Activated T-helper 9 cell treated with anti-CD3 and anti-CD28 coated beads, Interleukin-2, amount 50 U/mL, for 16 hours (primary cell): ENCODE measurements at places on chromosomes 11 and 22.

- peak; percentile 44 for DNase-seq
Observed at GRCh38 chr11:123580557-123581275, 73.7 kb downstream of the SCN3B start.

- peak; percentile 85 for DNase-seq
Observed at GRCh38 chr11:128630367-128631230, 43.2 kb upstream of the ETS1 start.

DNA sequence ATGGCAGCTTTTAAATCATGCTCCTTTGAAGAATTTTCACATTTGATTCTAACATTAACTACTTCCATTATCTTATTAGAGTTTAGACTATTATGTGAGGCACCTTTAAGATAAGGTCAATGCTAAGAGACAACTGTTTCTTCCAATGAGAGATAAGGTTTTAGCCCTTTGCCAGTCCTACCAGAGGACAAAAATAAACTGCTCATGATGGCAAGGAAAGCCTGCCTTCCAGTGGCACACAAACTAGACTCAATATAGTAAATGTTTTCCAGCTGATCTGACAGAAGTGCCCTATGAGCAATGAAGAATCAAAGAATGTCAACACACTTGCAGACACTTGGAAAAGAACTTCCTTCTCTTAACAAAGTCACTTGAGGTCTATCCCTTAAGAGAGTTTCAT lies 1152.4 kb upstream of the CCDC90B start:
- no peak for DNase-seq

DNA sequence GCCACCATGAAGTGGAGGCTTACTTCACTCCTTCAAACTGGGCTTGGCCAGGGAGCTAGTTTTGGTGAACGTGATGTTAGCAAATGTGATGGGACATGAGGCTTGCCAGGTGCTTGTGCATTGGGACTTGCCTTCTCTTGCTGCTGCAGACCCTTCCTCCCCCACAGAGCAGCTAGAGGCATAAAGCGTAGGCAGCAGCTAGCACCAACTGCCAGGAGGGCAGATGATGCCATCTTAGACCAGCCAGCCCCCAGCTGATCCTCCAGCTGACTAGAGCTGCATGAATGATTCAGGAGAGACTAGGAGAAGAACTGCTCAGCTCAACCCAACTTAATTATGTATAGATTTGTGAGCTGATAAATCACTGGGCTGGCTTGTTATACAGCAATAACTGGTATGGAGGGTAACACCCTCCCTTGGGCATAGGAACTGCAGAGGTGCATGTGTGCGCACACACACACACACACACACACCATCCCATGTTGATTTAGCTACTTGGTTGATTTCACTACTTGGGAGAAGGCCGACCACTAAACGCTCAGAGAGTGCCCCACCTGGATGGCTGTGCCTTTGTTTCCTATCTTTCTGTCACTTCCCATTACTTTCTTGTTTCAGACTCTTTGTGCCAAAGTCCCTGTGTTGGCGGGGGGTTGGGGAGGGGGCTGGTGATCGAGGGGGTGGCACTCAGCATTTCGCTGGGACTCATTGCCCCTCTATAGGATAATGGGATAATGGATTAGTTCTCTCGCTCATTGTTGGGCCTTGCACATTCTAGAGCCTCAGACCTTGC lies 202.8 kb downstream of the ADAMTS15 start:
- DNase-seq = no peak

GRCh38 chr11:19092850-19093249 lies 24.1 kb upstream of the ZDHHC13 start:
- DNase-seq = no peak

DNA sequence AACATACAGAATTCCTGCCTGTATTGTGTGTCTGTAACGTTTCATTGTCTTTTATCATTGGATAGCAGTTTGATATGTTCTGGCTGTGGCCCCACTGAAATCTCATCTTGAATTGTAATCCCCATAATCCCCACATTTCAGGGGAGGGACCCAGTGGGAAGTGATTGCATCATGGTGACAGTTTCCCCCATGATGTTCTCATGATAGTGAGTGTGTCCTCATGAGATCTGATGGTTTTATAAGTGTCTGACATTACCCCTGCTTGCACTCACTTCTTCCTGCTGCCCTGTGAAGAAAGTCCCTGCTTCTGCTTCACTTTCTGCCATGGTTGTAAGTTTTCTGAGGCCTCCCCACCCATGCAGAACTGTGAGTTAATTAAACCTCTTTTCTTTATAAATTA lies 19.6 kb upstream of the MTMR2 start:
- DNase-seq = no peak

DNA sequence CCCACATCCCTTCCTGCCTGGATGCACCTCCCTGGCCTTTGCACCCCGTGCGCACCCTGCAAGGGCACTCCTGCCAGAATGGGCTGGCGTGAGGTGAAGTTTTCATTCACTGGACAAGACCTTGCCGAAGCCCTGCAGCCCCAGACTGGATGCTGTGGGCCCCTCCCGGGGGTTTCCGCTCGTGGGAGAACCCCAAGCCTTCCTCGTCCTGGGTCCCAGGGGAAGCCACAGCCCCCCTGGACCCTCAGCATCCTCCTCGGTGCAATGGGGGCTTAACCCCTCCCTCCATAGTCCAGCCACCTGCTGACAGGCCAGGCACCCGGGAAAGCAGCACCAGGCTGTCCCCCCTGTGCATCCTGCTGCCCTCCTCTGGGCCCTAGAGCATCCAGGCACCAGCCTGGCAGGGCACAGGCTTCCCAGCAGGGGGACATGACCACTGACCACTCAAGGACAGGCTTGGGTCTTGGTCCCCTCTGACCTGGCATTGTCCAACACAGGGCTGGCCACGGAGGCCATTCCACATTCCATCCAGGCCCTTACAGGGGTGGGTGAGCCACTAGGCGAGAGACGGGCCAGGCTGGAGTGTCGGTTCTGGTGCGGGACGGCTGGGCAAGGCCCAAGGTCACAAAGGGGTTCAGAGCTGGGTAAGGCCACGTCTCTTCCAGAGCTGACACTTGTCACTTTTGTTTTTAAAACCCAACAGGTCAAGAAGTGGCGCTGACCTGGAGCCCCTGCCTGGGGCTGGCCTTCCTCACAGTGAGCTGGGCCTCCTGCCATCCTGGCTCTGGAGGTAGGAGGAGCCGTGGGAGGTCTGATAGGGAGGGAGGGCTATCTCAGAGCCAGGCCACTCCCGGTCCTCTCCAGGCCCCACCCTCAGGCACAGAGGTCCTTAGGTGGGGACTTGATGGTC lies 41.5 kb upstream of the PPARA start:
- DNase-seq = no peak

DNA sequence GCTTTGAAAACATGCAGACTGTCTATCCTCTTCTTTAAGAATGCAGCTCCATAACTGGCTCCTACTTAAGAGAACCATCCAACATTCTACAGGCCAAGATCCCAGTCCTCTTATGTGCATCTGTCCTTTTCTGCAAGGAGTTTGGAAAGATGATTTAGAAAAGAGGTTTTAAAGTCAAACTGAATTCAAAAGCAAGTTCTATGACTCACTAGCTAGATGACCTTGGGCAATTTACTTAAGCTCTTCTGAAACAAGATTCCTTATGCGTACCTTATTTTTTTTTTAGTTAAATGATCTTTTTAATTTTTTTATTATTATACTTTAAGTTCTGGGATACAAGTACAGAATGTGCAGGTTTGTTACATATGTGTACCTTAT lies 29.2 kb downstream of the GUCY1A2 start:
- DNase-seq = no peak

GRCh38 chr22:39266398-39267030 lies 21.7 kb upstream of the PDGFB start:
- no peak for DNase-seq

GRCh38 chr22:47396105-47396504 lies 633.7 kb downstream of the TBC1D22A start:
- DNase-seq = no peak

GRCh38 chr22:41447435-41448188 lies 1.0 kb upstream of the TOB2 start:
- peak; percentile 37 for DNase-seq

DNA sequence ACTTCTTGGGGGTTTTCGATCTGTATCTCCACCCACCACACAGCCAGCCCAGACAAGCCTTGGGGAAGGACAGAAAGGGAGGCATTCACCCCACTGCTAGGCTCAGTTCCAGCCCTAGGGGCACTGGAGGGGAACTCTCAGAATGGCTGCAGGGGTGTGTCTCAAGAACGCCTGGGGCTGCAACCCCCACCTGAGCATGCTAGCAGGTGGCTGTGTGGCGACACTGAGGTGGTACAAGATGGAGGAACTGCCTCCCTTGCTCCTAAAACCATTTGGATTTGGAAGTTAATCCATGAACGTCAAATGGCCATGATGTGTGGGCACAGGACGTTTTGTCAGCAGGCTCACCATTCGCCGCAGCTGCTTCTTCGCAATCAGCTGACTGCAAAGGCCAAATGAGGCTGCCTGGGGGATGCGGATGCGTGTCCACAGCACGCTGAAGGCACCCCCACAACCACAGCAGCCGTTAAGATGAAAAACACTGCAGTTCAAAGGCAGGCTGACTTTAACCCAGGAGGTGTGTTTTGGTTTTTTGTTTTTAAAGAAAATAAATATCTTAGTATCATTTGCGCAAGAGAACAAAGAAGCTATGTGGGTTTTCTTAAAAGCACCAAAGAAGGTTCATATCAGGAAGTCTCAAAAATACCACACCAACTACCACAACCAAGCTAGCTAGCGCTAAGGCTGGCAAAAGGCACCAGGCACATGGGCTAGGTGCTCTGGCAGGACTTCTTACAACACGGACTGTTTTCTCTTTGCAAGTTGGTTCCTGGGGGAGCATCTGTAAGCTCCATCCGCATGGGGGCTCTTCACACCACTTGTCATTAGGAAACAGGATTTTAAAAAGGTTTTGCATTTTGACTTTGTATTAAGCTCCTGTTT lies 22.2 kb upstream of the NAP1L4 start:
- no peak for DNase-seq

- DNase-seq = no peak
Observed at GRCh38 chr22:29469755-29470154, 10.3 kb upstream of the NEFH start.

- no peak for DNase-seq
Observed at GRCh38 chr11:27229511-27230191, 133.4 kb downstream of the CCDC34 start.

- no peak for DNase-seq
Observed at GRCh38 chr11:111367411-111368284, 11.4 kb downstream of the POU2AF1 start.

DNA sequence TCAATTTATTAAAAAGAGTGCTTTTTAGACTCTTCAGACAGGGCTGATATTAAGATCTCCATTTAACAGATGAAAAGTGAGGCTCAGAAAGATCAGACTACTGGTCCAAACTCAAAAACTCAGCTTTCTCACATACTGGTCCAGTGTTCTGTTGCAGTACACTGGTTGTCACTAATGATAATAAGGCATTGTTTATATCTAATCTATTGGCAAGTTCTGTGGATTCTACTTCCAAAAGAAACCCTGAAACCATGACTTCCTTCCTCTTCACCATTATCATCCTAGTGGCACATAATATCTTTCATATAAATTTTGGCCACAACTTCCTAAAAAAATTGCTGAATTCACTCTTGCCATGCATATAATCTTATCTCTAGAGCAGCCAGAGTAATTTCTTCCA lies 36.9 kb downstream of the F2 start:
- no peak for DNase-seq

DNA sequence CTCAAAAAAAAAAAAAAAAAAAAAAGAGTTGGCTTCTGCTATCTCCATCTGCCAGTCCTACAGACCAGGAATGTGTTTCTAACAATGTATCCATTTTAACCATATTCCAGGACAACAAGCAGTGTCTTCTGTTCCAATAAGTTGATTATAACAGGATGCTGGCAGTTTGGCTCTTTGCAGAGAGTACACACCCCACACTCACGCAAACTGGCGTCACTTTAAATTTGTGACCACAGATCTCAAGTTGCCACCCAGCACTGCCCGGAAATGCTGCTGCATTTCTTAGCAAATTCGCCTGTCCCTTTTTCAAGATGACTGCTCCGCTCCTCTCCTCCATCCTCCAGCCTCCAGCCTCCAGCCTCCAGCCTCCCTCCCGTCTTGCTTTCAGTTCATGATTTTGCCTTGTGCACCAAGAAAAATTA lies 44.3 kb downstream of the SCGB1A1 start:
- no peak for DNase-seq

DNA sequence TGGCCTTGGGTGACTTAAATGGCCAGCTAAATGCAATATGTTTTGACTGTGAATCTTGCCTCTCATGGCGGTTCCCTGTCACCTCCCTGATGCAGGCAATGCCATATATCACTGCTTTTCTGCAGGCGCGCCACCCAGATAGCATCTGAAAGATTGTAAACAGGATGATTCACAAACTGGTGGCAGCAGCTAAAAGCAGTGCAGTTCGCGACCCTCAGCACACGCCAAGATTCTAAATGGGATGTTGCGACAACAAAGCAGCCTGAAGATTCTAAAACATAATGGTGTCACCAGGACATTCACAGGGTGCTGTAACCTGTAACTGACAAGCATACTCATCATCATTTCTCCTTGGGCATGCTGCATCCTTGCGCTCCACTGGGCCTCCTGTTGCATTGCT lies 440.4 kb upstream of the CADM1 start:
- no peak for DNase-seq

GRCh38 chr11:118618991-118619375 lies 11.6 kb downstream of the PHLDB1 start:
- no peak for DNase-seq

DNA sequence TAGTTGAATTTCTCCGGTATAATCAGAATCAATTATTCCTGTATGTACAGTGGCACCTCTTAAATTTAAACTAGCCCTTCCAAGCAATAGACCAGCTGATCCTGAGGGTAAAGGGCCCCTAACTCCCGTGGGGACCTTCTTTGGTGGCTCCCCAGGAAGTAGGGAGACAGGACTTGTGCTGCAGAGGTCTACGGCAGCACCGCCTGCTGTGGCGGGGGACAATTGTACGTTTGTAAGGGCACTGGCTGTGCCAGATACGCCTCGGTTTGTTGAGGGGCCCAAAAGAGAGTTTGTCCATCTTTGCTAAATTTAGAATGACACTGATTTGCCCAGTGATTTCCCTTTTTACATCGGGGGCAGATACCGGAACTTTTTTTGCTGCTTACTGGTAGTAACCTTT lies 5.9 kb upstream of the DNAJB13 start:
- no peak for DNase-seq

GRCh38 chr22:37129866-37130441 lies 19.8 kb downstream of the IL2RB start:
- no peak for DNase-seq

- DNase-seq = no peak
Observed at GRCh38 chr11:6991227-6991626, 28.9 kb downstream of the ZNF214 start.

- no peak for DNase-seq
Observed at GRCh38 chr11:14306481-14306880, 52.5 kb downstream of the RRAS2 start.

- DNase-seq = no peak
Observed at GRCh38 chr11:130815097-130815802, 101.0 kb downstream of the SNX19 start.

DNA sequence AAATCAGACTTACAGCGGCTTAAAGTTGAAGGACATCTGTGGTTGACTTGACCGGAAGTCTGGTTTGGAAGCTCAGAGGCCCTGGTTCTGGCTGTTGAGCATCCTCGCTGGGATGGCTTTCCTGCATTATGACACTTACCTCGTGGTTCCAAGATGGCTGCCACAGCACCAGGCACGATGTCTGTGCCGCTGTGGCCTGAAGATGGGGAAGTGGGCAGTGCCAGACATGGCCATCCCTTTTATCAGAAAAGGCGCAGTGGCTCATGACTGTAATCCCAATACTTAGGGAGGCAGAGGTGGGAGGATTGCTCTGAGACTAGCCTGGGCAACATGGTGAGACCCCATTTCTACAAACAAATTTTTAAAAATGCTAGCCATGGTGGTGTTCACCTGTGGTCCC lies 40.5 kb downstream of the CD82 start:
- DNase-seq = no peak

- no peak for DNase-seq
Observed at GRCh38 chr11:31102875-31103274, 266.7 kb downstream of the DCDC1 start.
